ENCODE measurements at places on chromosomes 1 and 21.

DNA sequence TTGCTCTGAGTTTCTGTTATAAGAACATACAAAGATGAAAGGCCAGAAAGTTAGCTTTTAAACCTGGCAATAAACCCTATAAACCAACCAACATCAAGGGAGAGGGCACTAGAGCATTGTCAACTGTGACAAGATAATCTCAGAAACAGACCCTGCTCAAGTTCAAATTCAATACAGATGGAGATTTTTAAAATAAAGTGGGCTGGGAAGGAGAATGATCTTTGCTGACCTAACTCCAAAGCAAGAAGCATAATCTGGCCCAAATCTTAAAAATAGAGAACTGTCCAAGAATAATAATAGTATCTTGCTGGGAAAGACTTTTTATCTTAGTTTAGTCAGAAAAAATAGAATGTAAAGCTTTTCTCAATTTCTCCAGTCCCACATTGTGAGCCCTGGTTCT, 485.5 kb downstream of the DISC1 start:
- DNase-seq: no peak

- no peak for DNase-seq
Measured at GRCh38 chr1:243390162-243390791, 134.4 kb downstream of the SDCCAG8 start.

- DNase-seq: no peak
Measured at GRCh38 chr1:94855307-94855700, 35.1 kb downstream of the SLC44A3 start.

- no peak for DNase-seq
Measured at GRCh38 chr1:162253790-162254189, 122.9 kb downstream of the SPATA46 start.

DNA sequence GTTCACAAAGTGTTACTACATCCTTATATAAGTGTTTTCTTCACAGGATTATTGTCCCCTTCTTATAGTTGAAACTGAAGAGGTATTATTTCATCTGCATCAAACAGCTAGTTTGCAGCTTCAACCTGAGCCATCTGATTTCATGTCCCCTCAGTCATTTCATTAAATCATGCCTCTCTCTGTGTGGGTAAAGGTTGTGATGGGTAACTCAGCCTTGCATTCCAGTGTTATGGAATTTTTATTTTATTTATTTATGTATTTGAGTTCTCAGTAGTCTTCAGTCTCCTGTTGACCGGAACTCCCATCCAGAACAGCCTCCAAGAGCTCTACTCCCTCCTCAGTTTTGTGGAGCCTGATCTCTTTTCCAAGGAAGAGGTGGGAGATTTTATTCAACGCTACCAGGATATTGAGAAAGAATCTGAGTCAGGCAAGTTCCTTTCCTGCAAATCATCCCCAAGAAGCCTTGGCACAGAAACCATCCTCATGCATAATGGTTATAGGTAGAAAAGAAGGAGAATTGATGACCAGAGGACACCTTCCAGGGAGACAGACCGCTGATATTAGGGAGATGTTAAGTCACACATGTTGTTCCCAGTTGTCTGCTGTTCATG, 21.8 kb downstream of the CHD1L start:
- DNase-seq: no peak

DNA sequence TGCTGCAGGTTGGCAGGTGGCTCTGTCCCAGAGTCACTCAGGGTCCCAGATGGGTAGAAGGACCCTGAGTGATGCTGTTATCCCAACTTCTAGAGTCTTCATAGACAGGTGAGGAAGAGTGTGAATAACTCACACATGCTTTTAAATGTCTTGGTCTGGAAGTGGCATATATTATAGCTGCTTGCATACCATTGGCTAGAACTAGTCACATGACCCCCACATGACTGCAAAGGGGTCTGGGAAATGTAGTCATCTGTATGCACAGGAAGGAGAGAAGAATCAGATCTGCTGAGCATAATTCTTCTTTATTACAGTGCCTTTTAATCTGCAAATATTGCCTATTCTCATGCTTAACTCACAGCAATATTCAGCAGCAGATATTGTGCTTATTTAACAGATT, 28.2 kb upstream of the KLHDC7A start:
- no peak for DNase-seq

DNA sequence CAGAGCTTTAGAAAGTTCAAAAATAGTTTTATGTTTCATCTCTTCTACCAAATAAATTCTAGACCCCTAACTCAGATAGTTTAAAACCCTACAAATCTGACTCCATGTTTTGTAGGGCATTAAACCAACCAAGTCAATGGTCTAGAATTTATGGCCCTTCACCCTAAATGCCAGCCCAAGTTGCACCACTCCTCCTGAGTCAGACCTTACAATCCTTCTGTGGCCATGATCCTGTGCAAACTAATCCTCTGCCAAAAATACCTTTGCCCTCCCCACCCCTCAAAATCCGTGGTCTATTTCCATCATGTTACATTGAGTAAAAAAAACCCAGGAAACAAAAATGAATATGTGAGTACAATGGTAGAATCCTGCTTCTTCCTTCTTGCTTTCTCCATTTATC, 179.3 kb downstream of the NR5A2 start:
- DNase-seq: no peak

DNA sequence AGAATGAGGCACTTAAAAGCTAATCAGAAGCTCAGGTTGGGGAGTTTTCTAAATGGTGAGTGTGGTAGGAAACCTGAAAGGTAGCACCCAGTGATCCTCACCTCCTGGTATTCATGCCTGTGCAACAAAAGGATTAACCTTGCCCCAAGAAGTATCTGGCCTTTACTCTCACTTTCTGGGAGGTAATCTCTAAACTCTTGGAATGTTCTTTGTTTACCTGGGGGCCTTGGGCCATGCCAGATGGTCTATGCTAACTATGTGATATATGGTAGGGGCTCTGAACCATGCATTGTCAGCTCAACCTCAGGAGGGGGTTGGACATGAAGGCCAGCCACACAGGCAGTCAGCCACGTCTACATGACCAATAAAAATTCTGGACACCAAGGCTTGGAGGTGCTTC, 24.4 kb upstream of the TRIM33 start:
- DNase-seq: no peak

- DNase-seq: no peak
Measured at GRCh38 chr1:234778221-234779159, 168.5 kb upstream of the IRF2BP2 start.

DNA sequence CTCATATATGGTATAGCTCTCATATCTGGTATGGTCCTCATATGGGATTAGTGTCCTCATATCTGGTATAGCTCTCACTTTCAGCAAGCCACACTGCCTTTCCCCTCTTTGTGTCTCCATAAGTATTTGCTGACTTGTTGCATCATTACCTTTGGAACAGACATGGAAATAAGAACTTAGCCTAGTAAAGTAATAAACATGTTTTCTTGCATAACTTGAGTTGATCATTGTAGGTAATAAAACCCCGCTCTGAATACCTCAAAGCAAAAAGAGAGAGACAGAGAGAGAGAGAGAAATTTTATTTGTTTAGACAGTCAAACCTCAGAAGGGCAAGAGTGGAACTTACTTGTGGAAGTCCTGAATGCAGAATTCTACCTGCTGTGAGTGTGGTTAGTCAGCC, 170.3 kb downstream of the GREM2 start:
- no peak for DNase-seq

GRCh38 chr1:10378081-10378841, 20.6 kb upstream of the PGD start:
- DNase-seq: no peak

DNA sequence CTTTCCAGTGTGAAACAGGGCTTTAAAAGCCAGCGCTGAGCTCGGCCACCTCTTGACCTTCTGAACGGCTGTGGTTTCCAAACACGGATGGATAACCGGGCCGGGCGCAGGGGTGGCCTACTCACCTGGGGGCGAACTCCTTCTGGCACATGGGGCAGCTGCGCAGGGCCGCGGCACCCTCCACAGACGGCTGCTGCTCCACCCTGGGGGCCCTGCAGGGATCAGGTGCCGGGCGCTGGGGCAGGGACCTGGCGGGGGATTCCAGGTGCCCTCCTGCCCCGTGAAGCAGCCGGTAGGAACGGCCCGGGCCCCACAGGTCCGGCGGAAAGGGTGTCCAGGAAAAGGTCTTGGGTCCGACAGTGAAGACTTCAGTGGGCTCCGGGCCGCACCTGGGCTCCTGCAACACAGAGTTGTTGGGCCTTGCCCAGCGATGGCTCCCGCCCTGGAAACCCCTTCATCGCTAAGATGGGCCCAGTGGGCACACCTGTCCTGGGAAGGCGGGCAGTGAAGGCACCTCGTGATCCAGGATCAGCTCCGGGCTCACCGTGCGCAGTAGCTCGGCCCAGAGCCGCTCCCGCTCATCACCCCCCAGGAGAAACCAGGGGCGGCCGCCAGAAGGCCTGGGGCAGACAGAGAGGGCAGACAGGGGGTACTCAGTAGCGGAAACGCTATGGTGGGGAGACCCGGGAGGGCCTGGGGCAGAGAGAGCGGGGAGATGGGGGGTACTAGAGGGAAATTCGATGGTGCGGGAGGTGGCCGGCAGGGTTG, 874 bp downstream of the FAAP20 start:
- DNase-seq: no peak

GRCh38 chr1:95086949-95087533, 14.3 kb upstream of the ALG14 start:
- DNase-seq: no peak

DNA sequence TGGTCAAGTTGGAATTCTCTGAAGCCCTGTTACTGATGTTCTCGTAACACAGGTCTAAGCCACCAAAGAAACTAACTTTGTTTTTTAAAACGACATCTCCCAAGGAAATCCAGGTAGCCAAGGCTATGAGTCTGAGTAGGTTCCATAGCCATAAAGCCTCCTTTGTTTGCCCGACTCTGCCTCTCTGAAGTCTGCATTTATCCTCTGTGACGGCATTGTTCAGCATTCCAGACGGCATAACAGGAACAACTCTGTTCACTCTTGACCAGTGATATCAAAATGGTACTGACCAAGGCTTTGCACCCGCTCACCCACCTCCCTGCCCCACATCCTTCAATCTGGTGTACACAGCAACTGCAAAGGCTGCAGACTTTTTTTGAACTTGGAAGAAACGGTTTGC, 14.8 kb downstream of the URB1 start:
- DNase-seq: no peak
